ENCODE measurements at places on chromosomes 6 and 20.

- no peak for DNase-seq
These were observed 672.4 kb downstream of the HTR1B start for GRCh38 chr6:76790881-76791280.

DNA sequence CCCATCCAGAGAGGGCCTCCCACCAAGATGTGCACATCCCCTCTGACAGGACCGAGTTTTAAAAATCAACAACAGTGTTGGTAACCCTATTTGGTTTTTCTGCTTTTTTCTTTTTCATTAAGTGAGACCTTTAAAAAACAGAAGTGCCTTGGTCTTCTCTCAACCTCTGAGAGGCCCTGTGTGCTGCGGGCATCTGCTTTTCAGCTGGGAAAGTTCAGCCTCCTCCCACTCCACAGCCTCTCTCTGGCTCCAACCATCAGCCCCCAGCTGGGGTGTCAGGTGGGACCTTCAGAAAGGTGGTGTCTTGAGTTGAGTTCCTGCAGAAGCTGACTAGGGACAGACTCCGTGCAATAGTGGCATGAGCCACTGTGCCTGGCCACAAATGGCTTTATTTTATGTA is 64.6 kb upstream of the ZMYND8 start:
- DNase-seq = no peak

DNA sequence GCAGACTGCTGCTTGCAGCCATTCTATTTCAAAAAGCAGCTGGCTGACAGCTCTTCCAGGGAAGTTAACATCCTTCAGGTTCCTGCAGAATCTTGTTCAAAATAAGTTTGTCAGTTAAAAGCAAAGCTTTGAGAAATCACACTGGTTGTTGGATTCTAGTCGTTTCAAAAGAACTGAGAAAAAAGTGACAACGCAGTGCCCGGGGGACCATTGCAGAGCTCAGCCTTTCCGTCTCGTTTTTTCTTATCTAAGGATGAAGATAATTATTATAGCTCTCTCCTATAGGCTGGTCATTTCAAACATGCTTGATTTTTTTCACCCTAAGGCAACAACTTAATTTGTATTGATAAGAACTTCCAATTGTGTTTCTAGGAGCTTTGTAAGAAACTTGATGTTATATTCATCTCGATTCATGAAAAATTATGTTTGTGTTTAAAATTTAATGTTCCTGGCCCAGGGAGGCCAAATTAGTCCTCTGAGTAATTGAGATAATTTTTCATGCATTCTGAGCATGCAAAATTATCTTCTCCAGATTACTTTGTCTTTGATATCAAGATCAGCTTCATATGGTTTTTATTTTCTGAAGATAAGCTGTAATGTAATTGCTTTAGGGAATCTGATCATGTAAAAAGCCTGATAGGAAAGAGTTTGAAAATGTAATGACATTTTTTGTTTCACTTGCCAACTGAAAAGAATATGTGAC is 58.4 kb downstream of the SNAP25 start:
- DNase-seq = no peak

GRCh38 chr20:805713-806112 is 27.8 kb upstream of the FAM110A start:
- no peak for DNase-seq

DNA sequence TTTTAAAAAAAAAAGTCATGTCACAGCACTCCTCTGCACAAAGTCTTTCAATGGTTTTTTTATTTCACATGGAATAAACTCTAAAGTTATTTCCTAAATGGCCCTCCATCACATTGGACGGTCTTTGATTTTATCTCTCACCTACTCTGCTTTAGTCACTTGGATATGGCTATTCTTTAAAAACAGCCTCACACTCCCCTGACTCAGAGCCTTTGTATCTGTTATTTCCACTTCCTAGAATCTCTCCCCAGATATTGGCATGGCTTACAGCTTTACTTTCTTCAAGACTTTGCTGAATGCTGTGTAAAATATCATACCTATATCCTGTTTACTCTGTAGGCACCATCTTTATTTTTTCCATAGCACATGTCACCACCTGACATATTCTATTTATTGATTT is 194.7 kb upstream of the MCHR2 start:
- no peak for DNase-seq

DNA sequence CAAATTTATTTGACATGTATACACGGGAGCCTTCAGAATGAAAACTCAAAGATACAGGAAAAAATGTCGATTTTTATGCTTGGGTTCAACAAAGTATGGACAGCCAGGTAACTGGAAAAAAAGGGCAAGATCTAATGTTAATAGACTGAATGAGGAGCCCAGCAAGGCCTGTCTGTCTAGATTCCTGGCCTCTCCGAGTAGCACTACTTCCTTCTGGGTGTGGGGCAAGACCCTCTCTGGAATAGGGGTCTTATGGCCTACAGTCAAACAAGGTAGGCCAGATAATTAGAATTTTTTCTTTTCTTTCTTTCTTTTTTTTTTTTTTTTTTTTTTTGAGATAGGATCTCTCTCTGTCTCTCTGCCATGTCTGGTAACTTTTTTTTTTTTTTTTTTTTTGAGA is 113.4 kb upstream of the SHLD1 start:
- no peak for DNase-seq

GRCh38 chr6:137272403-137272802 is 53.2 kb upstream of the IFNGR1 start:
- no peak for DNase-seq

DNA sequence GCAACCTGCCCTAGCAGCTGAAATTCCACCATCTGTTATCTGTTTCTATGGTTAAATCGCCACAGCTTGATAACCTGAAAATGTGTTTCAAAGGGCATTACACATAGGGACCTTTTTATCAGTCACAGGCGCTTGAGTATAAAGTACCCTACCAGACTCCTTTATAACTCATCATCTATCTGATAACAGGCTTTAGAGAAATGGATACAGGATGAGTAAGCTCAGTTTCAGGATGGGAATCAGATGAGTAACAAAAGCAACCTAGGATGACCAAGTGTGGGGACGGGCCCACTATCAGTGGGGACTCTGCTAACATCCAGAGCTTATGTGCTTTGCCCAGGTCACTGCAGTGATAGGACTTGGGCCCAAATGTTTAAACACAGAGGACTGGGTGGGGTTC is 75.6 kb downstream of the PRND start:
- no peak for DNase-seq

Data from activated T-cell treated with anti-CD3 and anti-CD28 coated beads, Interleukin-2, amount 50 U/mL, for 24 hours (primary cell).